Cortex of kidney (tissue), 1 donor: ENCODE measurements at places on chromosomes 4 and X.

DNA sequence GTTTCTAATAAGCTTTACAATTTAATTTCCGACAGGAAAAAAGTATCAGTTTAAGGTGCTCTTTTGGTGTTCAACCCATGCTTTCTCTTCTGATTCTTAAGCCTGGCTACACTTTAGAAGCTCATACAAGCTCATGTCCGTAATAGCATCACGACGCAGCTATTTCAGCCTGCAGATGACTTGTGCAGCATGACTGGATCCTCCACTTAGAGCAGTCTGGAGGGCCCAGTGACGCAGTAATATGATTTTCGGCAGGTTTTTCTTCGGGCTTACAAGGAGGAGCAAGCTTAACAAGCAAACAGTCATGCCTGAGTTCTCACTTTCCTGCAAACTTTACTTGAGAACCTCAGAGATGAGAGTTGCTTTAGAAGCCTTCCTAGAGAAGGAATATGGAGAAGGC lies 85.3 kb upstream of the MAML3 start:
- DNase-seq: no peak

DNA sequence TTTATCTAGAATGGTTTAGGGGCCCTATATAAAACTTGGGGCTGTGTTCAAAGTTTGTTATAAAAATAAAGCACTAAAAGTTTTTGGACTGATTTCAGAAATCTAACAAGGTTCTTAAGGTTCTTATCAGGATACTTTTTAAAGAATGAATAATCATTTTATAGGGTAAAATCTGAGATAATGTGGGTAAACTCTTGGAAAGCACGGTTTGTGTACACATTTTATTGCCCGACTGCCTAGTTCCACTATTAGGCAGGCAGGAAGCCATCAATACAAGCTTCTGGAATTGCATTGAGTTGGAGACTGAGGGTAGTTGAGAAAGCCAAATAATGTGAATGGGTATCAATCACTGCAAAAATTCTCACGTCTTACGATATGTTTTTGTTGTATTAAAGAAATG lies 331.0 kb upstream of the PITX2 start:
- no peak for DNase-seq

DNA sequence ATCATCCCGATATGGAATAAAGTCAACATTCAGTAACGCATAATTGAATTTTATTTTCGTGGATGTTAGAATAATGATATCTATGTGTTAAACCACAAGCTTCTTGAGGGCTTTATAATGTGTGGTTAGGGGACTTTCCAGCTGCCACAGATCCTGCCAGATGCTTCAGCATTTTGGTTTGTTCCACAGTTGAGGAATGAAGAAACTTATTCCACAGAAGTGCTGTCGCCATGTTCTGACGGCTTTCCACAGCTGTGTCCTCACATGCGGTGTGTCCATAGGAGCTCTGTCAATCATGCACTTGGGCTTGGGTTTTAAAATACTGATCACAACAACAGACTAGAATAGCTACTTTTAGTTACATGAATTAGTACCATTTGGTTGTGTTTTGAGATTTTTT lies 411.9 kb downstream of the TRIML1 start:
- no peak for DNase-seq

GRCh38 chr4:182937268-182938204 lies 20.4 kb upstream of the DCTD start:
- DNase-seq: no peak

DNA sequence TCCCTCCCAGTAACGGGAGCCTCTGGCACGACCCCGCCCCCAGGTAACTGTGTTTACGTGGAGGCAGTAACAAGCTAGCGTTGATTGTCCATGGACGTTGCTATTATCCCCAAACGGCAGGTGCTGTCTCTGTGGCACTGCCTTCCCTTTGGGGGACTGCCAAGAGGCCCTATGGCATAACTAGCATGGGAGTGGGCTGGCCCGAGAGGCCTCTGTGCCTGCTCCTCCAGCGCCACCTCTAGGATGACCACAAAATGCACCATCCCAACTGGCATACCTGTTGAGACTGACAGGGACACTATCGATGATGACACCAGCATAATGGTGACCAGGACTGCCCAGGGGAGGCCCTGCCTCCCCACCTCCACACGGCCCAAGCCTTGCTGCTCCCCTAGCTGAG lies 1.5 kb downstream of the SRPK3 start:
- no peak for DNase-seq

- no peak for DNase-seq
Observed at GRCh38 chr4:38119668-38120385, 159.6 kb downstream of the PTTG2 start.

DNA sequence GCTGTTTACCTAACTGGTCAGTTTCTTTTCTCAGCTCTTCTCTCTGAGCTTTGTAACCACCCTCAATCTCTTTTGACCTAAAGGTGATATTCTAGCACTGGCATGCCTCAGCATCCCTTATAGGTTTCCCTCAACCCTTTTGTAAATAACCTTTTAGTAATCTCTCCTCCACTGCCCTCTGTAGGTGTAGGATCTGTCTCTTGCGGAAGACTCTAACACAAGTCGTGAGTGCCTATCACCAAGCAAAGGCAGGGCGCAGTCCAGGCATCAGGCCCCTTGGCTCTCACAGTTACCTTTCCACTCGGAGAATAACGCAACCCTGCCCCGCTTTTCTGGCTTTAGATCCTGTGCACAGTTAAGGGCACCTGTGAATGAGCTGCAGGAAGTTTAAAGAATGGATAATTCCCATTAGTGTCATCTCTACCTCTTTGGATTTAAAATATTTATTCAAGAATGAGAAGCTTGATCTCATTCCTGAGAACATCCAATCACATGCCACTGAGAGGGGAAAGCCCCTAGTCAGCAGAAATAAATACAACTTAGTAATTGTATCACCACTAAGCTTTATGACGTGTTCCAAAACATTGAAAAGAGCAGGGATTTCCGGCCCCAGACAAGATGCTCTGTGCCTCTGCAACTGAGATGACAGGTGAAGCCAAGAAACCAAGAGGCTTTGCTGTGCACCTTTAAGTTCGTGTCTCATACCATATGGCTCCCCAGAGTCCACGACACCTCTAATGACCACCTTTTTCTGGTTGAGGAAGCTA lies 58.8 kb downstream of the SPINK2 start:
- no peak for DNase-seq

GRCh38 chr4:150078041-150078578 lies at the start of gene DCLK2:
DCLK2 (plus strand) TSS chr4:150078445; CDS start chr4:150079028, 583 bp downstream.
- DNase-seq: no peak

GRCh38 chr4:153282023-153282422 lies 62.5 kb upstream of the MND1 start:
- DNase-seq: no peak

DNA sequence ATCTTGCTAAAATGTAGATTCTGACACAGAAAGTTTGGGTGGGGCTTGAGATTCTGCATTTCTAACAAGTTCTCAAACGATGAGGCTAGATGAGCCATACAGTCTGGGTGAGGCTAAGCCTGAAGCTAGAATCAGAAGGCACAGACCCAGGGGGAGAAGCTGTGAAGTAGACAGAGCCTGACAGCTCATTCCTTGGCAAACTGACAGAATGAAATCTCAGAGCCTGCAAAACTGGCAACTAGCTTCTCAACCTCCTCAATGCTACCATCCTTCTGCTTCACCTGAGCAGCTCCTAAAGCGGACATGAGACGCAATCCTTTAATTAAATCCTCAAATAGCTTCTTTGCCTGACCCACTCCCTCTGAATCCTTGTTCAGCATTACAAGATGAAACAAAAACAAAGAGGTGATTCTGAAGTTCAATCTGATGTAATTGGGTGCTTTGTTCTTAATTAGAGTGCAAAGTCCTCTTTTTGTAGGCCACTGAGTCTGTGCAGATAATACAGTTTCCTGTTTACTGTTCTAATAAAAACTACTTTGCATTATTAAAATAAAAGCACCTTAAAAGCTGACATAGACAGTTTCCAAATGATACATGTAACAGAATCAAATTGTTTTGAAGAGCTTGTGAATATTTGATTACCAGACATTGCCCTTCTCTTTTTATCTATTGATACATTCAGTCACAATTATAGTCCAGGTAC lies 71.0 kb upstream of the BMP2K start:
- DNase-seq: no peak
